Stimulated activated CD8-positive, alpha-beta memory T cell treated with anti-CD3 and anti-CD28 coated beads, Interleukin-15, amount 100 ng/mL, for 1 hour (primary cell): ENCODE measurements at places on chromosomes 16 and 17.

DNA sequence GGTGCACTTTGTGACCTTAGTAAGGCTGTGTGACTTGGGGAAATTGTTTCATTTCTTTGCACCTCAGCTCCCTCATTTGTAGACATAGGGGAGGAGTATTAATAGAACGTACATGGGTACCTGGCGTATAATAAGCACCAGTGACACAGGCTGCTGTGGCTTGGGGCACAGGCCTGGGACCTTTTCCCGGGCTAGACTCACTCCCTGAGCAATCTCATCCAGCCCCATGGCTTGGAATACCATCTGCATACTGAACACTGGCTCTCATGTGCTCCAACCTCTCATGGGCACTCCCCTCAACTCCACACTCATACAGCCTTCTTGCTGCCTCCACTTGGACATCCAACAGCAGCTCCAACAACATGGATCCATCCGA, 41.0 kb upstream of the MRPS23 start:
- no peak for DNase-seq

DNA sequence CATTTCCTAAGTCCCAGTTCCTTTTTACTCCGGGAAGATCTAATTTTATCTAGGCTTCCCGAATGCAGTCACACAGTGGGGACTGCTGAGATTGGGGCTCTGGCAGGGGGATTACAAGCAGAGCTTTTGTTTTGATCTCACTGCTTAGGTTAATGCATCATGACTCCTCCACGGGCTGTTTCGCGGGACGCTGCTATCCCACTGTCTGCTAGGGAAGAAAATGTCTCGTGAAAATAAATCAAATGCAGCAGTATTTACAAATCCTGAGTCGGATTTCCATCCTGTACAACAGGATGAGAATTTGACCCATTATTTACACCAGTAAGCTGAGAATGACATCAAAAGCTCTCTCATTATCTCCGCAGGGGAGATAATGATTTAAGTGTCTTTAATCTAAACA, 83.8 kb downstream of the CDH11 start:
- no peak for DNase-seq

GRCh38 chr16:17557949-17558348, 87.2 kb upstream of the XYLT1 start:
- no peak for DNase-seq

DNA sequence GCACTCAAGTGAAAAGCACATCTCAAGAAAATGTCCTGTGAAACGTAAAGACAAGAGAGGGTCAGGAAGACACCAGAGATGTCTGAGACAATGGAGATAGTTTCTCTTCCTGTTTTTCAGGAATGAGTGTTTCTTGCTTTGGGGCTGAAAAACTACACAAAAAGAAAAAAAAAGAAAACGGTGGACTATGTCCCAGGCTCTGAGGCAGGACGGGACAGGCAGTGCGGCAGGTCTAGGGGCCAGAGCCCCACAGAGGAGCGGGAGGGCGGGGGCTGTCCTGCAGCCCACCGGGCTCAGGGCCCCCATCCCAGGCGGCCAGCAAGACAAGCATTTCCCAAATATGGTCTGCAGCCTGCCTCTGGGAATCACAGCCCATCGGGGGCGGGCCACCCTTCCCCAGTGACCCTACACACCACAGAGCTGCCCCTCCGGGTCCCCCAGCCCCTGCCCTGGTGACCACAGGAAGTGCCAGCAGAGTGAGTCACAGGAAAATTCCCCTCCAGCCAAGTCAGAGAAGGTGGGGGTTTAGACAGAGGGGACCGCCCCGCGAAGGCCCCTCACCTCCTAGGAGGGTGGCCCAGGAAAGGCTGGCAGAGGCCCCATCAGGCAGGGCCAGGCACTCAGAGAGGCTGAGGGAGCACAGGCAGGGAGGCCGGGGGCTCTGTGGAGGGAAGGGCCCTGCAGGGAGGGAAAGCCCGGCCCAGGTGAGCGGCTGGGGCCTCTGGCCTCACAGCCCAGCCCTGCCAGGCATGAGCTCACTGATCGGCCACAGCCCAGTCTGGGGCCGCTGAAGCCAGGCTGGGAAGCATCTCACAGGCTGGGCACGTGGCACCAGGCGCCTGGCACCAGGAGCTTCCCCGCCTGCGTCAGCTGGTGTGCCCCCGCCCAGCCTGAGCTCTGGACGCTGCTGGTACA, 6.3 kb downstream of the BCAR1 start:
- DNase-seq, result no peak
